ENCODE measurements at places on chromosomes 12 and 14.

DNA sequence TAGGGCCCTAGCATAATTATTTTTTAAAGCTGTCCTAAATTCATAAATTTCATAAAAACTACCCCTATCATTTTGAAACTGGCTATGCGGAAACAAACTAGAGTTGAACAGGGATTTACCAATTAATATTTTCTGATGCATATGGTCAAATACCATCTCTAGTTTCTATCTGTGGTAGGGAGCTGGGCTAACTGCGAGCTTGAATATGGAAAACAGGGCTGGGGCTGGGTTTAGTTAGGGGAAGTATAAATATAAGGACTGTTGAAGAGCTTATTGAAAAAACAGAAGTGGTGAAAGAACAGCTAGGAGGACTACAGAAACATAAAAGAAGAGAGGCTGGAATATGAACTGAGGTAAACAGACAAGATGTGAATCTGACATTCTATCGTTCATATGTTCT lies 91.8 kb downstream of the SLC38A1 start:
- DNase-seq = no peak

DNA sequence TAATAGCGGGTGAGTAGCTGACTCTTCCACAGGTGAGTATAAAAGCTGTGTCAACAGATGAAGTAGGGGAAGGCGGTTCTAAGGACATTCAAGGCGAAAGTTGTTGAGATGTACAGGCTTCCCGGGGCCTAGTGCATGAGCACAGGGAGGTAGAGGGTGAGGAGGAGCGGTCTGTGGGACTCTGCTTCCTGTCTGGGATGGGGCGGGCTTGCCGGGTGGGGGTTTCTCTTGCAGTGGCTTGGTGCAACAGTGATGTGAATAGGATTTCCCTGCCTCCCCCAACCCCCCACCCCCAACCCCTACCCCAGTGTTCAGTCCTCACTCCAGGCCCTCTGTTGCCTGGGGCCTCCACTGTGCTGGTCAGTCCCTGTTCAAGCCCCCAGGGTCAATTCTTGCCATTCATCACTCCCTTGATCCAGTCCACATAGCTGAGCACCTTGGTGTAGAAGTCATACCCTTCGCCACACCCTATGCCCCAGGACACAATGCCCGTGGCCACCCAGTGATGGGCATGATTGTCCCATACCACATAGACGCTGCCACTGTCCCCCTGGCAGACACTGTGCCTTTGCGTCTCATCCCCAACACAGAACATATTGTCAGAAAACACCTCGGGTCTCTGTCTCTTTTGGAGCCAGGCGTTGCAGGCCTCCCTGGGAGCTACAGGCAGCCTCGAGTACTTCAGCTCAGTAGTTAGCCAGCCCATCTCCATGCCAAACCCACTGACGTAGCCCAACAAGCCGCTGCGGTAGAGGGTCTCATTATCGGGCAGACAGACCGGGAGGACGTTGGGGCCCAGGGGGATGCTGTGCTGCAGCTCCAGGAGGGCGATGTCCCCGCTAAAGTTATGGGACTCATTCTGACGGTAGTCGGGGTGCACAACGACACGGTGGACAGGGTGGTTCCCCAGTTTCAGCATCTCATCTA lies 4.0 kb upstream of the C1R start:
- no peak for DNase-seq

DNA sequence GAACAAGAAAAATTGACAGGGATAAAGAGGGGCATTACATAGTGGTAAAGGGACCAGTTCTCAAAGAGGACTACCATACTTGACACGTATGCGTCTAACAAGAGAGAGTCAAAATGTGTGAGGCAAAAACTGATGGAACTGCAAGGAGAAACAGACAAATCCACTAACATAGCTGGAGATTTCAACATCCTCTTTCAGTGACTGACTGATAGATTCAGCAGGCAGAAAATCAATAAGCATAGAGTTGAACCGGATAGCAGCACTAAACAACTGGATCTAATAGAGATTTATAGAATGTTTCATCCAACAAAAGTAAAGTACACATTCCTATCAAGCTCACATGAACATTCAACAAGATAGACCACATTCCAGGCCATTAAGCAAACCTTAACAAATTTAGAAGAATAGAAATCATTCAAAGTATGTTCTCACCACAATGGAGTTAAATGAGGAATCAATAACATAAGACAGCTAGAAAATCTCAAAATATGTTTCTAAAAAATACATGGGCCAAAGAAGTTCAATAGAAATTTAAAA lies 16.1 kb upstream of the CRACR2A start:
- no peak for DNase-seq

DNA sequence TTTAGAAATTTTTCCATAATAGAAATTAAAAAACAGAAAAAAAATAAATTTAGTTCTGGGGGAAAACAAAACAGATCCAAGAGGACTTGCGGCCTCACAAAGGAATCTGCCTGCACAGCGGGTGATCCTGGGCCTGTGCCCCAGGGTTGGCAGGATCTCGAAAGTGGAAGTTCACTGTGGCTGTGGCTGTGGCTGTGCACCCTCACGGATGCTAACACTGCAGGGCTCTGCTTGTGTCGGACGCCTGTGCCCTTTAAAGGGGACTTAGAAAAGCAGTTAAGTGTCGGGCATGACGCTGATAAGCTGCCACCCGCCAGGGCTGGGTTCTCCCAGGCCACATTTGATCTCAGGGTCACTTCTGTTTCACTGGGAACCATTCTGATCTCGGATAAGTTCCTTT lies 209.1 kb downstream of the TTC7B start:
- DNase-seq = no peak

DNA sequence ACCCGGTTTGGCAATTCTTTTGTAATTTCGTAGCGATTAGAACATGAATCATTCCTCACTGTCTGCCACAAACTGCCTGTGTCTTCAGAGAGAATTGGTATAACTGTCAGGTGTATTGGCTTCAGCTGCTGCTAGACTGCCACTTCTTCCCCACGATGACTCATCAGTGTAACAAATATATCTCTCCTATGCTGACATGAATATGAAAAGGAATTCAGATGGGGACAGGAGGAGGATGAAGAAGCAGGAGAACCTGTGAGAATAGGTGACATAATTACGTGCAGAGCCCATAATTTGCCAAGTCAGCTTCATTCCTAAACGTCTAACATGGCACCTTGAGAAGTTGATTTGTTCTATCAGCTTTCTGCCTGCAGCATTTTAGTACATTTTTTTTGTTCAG lies 64.9 kb downstream of the FRMD6 start:
- no peak for DNase-seq

GRCh38 chr12:68794653-68795251 lies 13.2 kb upstream of the MDM2 start:
- no peak for DNase-seq

DNA sequence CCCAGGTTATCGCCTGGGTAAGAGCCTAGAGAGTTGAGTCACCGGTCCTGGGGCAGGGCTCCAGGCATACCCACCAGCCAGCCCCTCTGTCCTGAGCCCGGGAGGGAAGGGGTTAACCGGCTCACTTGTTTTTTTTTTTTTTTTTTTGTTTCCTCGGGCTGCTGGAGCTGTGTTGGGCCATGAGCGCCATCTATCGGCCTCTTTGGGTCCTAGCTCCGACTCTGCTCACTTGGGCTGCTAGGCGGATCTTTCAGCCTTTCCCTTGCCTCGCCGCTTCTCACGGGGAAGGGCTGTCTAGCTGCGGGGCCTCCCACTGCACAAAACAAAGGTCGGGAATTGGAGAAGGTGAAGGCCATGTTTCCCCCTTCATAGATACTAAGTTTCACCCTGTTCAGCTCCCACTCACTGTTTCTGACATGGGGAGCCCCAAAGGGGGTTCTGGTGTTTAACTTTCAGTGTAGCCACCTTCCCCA lies 2.8 kb upstream of the SMUG1 start:
- DNase-seq = peak; percentile 85

DNA sequence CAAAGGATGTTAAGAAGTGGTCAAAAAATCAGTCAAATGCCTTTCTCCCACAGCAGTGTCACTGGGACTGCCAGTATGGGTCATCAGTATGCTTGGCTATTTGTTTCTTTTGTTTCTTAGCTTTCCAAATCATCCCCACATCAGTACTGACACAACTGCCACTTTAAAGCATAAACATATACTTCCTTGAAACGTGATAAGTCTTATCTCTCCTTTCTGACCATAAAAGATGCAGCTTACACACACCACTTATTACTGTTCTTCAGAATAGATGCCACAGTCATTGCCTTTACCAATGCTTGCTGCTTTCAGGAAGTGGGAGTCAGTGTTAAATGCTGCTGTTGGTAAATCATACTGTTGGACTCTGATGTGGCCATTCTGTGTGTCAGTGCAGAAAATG lies 18.6 kb upstream of the GARIN2 start:
- no peak for DNase-seq

DNA sequence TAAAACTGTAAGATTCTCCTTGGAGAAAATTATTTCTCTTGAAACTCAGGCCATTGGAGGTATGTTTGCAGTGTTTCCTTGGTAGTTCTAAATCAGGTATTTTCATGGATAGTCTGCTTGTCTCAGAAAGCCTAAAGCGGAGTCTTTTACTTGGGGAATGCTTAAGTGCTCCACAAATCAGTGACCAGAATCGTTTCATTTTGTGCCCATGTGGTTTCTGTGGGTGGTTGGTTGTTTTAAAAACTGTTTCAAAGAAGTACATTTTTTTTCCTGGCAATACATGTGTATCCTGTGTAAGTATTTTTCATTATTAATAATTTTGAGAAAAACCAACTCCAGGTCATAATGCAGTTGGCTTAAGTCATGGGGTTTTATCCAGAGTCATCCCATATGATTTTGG lies 33.6 kb downstream of the CCDC91 start:
- DNase-seq = no peak

DNA sequence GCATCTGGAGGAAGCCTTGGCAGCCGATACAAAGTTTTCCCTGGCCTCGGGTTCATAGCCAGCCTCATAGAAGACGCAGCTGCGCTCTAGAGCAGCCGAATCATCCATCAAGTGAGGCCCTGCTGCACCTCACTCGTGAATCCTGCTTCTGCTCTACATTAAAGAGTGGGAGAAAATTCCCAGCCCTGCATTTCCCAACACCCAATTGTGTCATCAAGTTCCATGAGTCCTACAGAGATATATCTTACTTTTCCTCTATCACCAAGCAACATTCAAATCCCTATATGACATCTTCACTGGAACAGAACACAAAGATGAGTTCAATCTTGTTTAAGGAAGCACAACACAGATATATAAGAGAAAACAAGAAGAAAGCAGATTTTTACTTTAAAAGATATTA lies 139.3 kb downstream of the TTC7B start:
- DNase-seq = no peak

- DNase-seq = no peak
Observed at GRCh38 chr12:19967001-19967400, 401.3 kb upstream of the PDE3A start.

- no peak for DNase-seq
Observed at GRCh38 chr12:4015225-4016091, 142.3 kb upstream of the PARP11 start.

DNA sequence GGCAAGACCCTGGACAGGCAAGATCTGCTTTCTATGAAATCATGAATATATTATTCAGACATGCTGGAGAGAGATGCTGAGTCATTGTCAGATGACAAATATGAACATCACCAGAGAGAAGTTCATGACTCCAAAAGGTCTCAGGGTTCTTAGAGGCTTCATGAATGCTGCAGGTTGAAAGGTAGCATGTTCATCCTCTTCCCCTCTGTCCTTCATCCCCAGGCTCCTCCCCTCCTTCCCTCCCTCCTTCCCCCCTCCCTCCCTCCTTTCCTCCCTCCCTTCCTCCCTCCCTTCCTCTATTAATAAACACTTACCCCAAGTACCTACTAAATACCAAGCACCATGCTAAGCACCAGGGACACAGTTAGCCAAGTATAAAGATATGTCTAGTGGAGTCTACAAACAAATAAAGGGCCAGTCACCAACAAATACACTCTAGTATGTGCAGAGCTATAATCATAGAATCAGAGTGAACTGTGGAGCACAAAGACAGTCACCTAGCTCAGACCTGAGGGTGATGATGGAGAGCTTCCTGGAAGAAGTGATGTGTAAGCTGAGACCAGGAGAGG lies 46.2 kb downstream of the RPH3A start:
- no peak for DNase-seq

GRCh38 chr14:61563880-61564617 lies 131.3 kb upstream of the HIF1A start:
- no peak for DNase-seq

GRCh38 chr14:99384450-99385417 lies 95.9 kb downstream of the SETD3 start:
- no peak for DNase-seq

GRCh38 chr12:52873832-52874572 lies 25.2 kb upstream of the KRT78 start:
- peak; percentile 71 for DNase-seq

DNA sequence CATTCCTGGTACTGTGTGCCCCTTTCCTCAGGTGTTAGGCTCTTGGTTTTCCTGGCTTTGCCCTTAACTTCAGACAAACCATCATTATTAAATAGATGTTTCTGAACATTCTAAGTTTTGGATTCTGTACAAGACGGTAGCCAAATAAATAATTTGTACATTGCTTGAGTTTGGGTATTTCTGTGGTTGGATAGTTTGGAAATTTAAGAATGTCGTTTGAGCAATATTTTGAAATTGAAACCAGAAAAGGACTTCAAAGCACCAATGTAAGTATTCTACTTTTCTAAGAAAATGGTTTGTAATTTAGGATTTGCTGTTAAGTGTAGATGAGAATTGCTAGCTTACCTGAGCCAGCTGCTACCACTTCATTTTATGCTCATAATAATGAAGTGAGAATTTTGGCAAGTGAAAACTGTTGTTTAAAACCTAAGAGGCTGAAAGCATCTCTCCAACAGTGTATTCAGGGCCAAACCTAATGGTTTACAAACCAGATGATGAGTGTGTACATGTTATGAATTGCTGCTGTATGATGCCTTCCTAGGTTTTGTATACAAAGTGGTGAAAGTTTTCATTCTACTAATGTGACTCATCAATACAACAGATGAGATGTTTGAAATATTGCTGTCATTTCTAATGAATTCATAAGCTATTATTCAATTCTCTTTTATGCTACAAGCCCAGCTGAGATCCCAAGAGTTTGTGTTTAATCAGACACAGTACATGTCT lies 181.5 kb upstream of the PRKD1 start:
- no peak for DNase-seq

- DNase-seq = no peak
Observed at GRCh38 chr12:51406290-51406689, 15.1 kb upstream of the GALNT6 start.

GRCh38 chr12:13210236-13211190 lies 14.0 kb downstream of the EMP1 start:
- no peak for DNase-seq

GRCh38 chr14:104171029-104171697 lies 32.8 kb downstream of the KIF26A start:
- no peak for DNase-seq

- no peak for DNase-seq
Observed at GRCh38 chr12:129550353-129550752, 353.5 kb downstream of the TMEM132D start.

GRCh38 chr12:2541631-2542204 lies 253.1 kb upstream of the FKBP4 start:
- no peak for DNase-seq

GRCh38 chr14:35405304-35405996 lies 901 bp upstream of the NFKBIA start:
- DNase-seq = no peak

DNA sequence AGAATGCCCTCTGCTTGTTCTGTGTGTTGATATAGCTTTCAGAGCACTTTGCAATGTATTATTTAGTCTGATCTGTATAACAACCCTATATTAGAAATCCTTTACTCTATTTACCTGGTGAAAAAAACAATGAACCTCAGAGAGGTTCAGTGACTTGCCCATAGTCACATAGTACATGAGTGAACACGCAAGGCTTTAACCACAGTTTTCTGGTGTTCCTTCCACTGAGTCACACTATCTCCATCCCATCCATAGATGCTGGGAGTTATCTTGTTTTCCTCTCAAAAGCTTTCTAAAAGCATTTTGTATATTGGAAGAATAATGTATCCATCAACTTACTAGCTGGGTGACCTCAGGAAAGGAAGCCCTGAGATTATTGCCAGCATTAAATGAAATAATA lies 104.5 kb downstream of the NT5DC3 start:
- no peak for DNase-seq
